ENCODE measurements at places on chromosomes 16 and 17.

DNA sequence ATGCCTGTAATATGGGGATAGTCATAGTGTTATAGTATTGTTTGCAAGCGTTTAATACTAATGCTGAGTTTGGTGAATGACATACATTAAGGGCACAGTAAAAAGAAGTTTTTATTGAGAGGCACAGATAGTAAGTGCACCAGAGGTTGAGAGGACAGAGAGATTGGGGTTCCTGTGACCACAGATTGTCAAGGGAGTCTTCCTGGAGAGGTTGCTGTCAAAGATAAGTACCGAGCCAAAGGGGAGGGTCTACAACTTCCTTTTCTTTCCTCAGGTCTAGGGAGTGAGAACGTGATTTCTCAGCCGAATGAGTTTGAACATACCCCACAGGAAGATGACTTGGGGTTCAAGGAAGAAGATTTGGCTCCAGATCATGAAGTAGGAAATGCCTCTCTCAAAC is 1.8 kb downstream of the ZNF48 start:
- DNase-seq: no peak

- DNase-seq: no peak
Observed at GRCh38 chr16:53121043-53121620, 66.3 kb downstream of the CHD9 start.

DNA sequence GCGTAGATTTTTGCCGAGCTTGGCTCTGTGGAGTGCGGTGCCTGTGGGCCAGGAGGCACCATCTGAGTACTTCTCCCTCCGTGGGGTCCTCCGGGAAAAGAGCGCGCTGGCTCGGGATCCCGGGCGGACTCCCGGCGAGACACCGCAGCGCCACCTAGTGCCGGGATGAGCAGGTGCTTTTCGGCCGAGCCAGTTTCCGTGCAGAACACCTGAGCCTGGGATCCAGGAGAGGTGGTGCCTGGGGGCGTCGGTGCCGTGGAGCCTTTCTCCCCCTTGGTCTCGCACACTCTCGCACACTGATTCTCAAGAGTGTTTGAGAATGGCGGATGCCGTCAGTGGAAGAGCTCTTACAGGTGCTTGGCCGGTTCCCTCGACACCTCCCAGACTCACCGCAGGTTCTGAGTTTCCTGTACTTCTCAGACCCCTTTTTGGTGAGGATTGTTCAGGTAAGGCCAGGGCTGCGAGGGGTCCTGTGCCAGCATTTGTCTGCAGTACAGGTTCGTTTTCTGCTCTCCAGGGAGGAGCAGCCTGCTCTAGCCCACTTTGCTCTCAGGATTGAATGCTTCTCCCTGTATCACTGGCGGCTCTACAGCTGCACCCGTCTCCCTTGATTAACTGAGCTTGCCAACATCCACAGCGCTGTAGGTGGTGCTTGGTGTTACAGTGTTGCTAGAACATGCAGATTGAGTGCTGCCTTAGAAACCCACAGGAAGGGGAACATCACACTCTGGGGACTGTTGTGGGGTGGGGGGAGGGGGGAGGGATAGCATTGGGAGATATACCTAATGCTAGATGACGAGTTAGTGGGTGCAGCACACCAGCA is 23.3 kb downstream of the TBCD start:
- DNase-seq: no peak

DNA sequence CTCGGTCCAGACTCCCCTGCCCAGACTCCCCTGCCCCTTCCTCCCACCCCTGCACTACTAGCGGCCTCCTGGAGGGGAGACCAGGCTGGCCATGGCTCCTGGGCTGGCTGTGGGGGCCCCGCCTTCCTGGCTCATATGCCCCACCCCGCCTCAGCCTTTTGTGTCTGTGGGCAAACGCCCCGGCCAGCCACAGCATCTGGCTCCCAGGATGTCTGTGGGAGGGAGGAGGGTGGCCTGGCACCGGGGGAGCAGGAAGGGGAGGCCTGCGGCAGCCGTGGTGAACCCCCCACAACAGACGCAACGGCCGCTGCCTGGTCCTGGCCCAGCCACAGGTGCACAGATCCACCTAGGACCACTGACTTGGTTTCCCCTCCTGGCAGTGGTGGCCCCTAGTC is 32.9 kb downstream of the BAHCC1 start:
- no peak for DNase-seq

GRCh38 chr17:46115699-46116098 is 77.5 kb downstream of the KANSL1 start:
- DNase-seq: no peak

DNA sequence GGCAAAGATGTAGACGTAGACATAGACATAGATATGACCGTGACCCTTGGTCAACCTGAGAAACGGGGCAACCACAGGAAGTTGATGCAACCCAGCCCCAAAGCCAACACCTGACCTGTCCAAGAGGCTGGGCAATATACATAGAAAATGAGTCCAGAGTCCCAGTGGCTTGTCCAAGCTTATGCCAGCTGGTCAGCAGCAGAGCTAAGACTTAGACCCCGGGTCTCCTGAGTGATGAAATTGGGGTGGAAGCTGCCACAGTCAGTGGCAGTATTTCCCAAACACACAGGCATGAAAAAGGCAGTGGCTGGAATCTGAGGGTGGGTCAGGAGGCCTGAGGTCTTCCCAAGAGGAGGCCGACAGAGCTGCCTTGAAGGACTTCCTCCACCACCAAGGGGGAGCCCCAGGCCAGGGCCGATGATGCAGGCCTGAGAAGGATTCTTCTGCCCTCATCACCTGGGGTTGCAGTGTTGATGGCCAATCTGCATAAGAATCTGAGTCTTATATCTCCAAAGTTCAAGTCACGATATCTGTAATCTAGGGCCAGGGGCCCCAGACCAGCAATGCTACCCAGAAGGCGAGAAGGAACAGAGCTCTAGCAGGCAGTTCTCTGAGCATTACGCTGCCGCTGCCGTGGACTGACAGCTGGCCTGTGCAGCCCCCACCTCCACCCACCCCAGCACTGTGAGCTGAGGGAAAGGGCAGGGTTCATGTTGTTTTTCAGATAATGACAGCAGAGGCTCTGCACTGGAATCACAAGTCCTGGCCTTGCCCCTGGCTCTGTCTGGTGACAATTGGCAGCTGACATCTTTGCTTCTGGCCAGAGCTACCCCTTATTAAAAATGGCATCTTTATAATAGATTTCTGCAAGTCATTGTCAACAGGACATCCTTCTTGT is 72.7 kb downstream of the GNAO1 start:
- no peak for DNase-seq

DNA sequence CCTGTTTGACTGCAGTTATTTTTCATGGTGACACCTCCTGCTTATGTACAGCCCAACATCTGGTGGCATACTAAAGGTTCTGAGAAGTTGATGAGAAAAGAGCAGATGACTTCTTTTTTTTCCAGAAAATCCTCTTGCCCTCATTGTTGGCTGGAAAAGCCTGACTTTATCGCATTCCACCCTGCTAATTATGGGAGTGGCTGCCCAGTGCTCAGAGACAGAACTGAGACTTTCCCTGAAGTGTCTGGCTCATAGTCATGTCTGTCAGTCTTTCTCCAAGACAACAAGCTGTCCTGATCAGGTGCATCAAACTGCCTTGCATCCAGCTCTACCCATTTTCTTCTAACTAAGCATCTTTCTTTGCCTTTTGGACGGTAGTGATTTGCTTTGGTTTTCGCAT is 355.2 kb downstream of the CPPED1 start:
- DNase-seq: no peak

- no peak for DNase-seq
Observed at GRCh38 chr17:27368151-27368795, 74.4 kb downstream of the WSB1 start.

GRCh38 chr16:29230671-29231096 is 175.8 kb downstream of the NPIPB11 start:
- DNase-seq: no peak

DNA sequence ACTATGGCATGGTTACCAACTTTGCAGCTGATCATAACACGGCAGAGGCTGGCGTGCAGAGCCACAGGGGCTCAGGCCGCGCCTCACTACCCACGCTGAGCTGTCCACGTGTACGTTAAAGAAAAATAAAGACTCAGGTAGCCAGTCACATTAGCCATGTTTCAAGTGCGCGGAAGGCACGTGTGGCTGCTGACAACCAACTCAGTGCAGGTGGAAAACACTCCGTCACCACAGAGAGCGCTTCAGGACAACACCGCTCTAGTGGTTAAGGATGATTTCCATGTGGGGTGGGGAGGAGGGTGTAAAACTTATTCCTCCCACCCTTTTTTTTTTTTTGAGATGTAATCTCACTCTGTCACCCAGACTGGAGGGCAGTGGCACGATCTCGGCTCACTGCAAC is 33.8 kb downstream of the ZCCHC14 start:
- no peak for DNase-seq

DNA sequence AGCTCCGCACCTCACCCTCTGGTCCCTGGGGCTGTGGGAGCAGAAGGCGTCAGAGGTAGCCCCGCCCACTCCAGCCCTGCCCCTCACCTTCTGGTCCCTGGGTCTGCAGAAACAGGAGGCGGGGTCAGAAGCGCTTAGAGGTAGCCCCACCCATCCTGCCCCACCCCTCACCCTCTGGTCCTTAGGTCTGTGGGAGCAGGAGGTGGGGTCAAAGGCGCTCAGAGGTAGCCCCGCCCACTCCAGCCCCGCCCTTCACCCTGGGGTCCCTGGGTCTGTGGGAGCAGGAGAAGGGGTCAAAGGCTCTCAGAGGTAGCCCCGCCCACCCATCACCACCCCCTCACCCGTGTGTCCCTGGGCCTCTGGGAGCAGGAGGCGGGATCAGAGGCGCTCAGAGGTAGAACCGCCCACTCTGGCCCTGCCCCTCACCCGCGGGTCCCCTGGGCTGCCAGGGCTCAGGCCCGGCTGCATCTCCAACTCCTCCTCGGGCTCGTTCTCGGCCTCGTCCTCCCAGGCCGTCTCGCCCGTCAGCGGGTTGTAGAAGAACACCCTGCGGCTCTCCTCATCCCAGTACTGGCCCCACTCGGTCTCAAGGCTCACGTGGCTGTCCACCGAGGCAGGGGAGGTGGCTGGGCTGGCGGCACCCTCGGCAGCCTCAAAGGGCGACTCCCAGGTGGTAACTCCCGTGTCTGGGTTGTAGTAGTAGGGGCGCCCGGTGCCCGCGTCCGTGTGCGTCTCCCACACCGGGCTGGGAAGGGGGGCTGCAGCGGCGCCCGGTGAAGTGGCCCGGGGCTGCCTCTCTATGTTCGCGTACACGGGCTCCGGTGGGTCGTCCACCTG is 27.2 kb downstream of the ARHGAP27 start:
- DNase-seq: no peak

DNA sequence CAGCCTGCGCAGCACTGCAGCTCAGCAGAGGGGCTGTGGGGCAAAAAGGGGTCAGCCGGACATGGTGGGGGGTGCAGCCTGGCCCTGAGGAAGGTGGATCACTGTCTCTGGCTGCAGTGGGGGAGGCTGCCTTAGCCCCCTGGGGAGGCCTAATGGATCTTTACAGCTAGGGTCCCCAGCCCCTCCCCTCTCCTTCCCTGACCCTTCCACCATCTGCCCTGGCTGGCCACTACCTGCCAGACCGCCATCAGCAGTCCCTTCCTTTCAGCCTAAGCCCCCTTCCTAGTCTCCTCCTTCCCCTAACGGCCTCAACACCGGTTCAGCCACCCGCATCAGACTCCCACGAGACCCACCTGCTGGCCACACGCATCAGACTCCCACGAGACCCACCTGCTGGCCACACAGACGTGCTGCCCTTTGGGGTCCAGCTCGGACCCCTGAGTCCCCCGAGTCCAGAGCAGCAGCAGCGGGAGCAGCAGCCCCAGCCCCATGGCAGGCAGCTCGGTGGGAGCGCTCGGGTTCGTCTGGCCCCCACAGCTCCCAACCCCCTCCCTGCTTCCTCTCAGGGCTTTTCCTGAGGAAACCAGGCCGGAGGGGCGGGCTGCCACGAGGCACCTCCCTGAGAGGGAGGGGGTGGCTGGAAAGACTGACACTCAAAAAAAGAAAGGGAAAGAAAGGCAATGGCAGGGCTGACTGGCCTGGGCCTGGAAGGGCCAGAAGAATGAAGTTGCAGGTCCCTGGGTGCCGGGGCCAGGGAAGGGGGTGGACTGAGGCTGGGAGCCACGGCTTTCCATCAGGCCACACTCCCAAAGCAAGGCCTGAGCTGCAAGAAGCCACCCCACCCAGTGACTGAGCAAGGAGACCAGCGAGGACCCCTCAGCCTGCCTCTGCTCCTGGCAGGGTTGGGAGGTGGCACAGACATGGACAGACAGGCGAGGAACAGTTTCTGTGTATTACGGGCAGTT is at the start of gene SCARF1:
TSS of gene SCARF1 (minus strand) at position 526 of the 965 bp plus-strand sequence. CDS start at position 491, 35 bp downstream.
- no peak for DNase-seq

GRCh38 chr17:44959821-44960531 is 8.1 kb downstream of the C1QL1 start:
- DNase-seq: no peak

- DNase-seq: no peak
Observed at GRCh38 chr17:80665792-80666191, 121.2 kb downstream of the RPTOR start.

DNA sequence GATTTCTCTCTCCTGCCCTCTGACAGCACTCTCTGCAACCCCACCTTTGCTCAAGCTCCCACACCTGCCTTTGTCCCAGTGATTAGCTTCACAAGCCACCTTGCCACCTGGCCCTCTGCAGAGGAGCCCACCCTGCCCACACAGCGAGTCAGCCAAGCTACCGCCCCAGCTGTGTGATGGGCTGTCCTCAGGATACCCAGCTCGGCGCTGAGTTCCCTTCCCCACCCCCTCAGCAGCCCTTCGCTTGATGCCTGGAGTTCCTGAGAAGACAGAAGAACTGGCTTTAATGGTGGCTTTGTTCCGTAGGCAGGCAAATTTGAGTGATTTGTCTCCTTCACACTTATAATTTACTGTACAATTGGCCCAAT is 266.4 kb downstream of the CBLN1 start:
- DNase-seq: no peak

- no peak for DNase-seq
Observed at GRCh38 chr17:17343160-17343735, 40.1 kb downstream of the NT5M start.
